Fibroblast of lung (primary cell): ENCODE measurements at places on chromosomes 6 and 20. TPM values are rescaled to one million over a fixed set of nuclear protein-coding genes. Genes with fewer than 3 reads are reported as not detected.

ANGPT4 gene
- total RNA-seq = under 0.01 TPM in 2 replicates

RNF144B gene
- 0.26 and 0.83 TPM in 2 replicates for total RNA-seq

EYS gene
- total RNA-seq = under 0.01 TPM in 1 of 2 replicates, not detected in the other

FUT9 gene
- total RNA-seq = not detected in 2 replicates

PRL gene
- total RNA-seq = not detected in 2 replicates

CAPN11 gene
- not detected in 2 replicates for total RNA-seq

ADTRP gene
- 1.3 and 1.7 TPM in 2 replicates for total RNA-seq

BMP5 gene
- 1.0 and 1.5 TPM in 2 replicates for total RNA-seq

SEMG1 gene
- not detected in 2 replicates for total RNA-seq

SLC22A7 gene
- total RNA-seq = not detected in 2 replicates

IL17F gene
- total RNA-seq = not detected in 2 replicates

RAET1L gene
- not detected in 2 replicates for total RNA-seq

C20orf141 gene
- total RNA-seq = not detected in 2 replicates

OR2H2 gene
- not detected in 2 replicates for total RNA-seq

ENTPD6 gene
- 49.6 and 56.5 TPM in 2 replicates for total RNA-seq

UNC93A gene
- not detected in 2 replicates for total RNA-seq

RPL7L1 gene
- total RNA-seq = 108 and 127 TPM in 2 replicates
